ENCODE measurements at places on chromosomes 7 and 10.

- no peak for DNase-seq
Observed at GRCh38 chr7:77254429-77254828, 54.8 kb upstream of the FGL2 start.

GRCh38 chr10:103548581-103549348 lies 55.3 kb downstream of the NEURL1 start:
- no peak for DNase-seq

- no peak for DNase-seq
Observed at GRCh38 chr7:108303332-108303731, 152.9 kb downstream of the NRCAM start.

DNA sequence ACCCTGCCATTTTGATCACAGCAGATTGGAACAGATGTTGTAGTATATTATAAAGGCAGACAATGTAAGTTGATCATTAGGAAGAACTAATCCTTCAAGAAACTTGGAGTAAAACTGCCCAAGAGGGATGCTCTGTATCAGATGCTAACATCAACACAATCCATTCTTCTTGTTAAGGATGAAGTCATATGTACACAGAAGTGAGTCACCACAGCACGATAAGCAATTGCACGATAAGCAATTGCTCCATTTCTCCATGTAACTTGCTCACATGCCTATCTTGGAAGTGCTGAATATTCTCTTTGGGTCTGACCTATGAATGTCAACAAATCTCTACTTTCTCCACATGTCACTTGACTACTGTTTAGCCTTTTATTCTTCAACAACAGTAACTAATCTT lies 41.5 kb upstream of the DMTF1 start:
- DNase-seq, result no peak

GRCh38 chr7:99433158-99433557 lies 5.4 kb downstream of the PTCD1 start:
- no peak for DNase-seq

GRCh38 chr7:158327571-158328180 lies 259.9 kb downstream of the PTPRN2 start:
- DNase-seq, result no peak

DNA sequence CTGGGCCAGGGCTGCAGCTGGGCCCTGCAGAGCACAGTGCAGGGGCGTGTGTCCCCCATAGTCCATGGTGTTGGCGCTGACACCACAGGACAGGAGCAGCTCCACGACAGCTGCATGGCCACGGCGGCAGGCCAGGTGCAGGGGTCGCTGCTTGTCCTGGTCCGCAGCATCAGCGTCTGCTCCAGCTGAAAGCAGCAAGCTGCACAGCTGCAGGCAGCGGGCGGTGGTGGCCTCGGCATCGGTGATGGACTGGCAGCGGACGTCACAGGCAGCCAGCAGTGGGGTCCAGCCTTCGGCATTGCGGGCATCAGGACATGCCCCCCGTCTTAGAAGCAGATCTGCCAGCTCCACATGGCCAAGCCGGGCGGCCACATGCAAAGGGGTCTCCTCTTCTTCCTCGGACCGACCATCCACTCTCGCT lies 6.0 kb downstream of the ASB10 start:
- no peak for DNase-seq

DNA sequence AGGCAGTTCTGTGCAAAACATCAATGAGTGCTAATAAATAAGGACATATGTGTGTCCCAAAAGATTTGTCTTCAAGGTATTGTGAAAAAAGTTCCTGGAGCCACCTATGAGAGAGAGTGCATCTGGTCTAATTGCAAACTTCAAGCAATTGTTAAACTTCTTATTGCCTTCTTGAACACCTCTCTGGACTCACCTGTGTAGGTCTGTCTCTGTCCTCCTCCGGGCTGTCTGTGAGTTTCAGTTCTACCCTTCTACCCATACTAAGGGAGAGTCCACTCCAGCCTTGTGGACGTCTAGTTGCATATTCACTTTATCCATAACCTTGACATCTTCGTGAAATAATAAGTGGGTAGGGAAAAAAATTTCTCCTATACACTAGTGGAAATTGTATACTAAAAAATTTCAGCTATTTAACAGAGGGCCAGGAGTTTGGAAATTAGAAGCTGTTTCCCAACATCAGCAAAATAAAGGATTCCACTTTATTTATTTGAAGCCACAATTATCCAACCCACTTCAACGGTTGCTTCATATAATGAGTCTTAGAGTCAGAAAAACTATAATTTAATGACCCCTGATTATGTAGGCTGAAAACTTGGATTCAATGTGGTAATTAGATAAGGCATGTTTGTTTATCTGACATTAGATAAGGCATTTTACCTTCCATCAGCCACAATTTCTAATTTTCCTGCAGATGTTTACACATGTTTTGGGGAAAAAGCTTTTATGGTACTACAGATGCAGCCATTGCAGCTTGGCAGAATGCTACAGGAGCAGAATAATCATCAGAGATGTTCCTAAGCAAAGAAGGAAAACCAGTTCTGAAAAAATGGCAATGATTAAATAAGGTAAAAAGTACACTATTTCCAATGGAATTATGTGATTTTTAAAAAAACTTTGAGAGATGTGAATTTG lies 150.8 kb upstream of the FAM3C start:
- no peak for DNase-seq
